ENCODE measurements at places on chromosomes 16 and 17. TPM values are rescaled to one million over a fixed set of nuclear protein-coding genes. Genes with fewer than 3 reads are reported as not detected.

ATP2A1 gene
- 0.12 TPM for polyA plus RNA-seq

CSH1 gene
- not detected for polyA plus RNA-seq

KRTAP16-1 gene
- not detected for polyA plus RNA-seq

TEKT1 gene
- polyA plus RNA-seq = not detected

DNA sequence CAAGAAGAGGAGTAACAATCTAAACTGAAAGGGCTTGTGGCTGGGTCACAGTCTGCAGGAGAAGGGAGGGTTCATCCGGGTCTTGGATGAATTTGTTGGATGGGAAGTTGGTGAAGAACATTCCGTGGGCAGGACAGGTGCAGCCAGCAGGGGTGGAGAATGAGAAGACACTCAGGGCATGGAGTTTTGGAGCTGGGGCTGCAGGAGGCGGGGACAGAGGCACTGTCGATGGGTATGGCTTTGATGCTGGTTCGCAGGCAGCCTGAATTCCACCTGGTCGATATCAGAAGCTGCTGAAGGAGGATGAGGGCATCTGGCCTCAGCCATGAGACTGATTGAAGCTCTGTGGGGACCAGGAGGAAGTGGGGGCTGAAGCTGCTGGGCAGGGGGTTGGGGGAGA, 36.1 kb upstream of the CBFA2T3 start:
- DNase-seq = no peak

DNA sequence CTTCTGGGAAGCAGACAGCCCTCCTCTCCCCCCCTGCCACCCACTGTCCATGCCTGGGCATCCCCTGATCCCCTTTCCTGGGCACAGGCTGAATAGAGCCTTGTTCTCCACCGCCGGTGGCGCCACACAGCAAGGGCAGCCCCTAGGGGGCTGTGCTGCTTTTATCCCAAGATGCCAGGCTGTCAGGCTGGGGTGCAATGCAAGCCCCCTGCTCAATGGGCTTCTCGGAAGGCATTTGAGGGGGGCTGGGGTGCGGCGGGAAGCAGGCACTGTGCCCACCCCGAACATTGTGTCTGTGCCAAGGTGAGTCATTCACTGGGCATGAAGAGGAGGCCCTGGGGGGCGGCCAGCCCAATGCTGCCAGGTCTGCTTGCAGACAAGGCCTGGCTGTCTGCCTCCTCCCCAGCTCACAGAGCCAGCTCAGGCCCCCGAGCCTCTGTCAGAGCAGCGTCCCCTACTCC, 1.5 kb upstream of the GFAP start:
- no peak for DNase-seq

DNA sequence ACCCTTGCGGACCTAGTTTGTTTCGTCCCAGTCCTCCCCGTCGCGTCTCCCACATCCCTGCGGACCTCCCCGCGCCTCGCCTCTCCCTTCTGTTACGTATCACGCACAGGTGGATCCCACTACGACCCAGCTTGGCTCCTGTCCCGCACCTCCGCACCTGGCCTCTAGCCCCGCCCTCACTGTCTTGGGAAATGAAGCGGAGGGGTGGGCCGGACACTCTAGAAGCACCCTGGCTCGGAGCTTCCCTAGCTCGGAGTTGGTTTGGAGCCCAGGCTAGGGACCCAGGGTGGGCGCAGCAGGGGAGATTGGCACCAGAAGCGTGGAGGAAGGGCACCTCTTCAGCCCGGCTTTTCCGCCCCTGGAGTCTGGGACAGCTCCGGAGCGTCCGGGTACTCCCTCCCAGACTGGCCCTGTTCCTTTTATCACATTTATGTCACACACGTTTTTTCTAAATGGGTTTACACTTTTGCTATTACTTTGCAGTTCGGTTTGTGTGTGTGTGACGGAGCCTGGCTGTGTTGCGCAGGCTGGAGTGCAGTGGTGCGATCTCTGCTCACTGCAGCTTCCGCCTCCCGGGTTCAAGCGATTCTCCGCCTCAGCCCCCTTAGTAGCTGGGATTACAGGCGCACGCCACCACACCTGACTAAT, 1.4 kb upstream of the CEMP1 start:
- DNase-seq = peak; percentile 92

DNA sequence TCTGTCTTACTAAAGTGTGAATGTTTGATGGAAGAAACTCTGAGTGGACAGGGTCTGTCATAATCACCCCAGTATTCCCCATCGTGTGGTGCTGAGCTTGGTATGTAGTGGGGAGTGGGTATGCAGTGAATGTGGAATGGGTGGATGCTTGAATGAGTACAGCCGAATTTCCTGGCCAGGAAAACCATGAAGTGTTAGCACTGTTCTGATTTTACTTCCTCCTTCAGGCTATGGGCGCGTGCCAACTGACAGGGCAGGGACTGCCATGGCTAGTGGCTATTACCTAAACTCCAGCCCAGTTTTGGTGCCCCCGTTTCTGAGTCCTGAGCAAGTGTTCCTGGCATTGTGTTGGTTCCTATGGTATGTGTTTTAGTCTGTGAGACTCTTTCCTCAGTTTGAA, 48.6 kb downstream of the PRKCA start:
- peak; percentile 36 for DNase-seq
